ENCODE measurements at places on chromosomes 16 and 17.

DNA sequence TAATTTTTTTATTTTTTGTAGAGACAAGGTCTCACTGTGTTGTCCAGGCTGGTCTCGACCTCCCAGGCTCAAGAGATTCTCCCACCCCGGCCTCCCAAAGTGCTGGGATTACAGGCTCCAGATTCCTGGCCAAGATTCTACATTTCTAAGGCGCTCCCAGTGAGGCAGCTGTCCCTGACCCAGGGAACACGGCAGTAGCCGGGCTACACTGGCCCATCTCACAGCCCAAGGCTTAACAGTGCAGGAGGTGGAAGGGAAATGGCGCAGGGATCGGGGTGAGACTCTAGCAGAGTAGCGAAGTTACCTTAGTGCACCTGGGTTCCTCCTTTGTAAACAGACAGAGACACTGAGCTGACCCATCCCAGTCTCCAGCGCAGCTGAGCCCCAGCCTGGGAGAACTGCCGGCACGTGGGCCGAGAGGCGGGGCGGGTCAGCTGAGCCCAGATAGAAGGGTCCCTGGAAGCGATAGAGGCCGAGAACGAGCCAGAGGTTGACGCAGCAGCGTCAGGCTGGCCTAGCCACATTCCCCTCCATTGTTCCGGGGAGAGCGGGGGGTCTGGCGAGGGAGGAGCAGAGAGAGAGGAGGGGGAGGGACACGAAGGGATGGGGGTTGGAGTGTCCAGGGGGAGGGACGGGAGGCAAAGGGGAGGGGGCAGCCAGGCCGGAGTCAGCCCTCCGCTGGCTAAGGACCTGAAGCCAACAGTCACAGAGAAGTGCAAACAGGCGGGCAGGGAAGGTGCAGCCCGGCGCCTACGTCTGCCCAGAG, 2.5 kb downstream of the CARHSP1 start:
- DNase-seq = no peak

DNA sequence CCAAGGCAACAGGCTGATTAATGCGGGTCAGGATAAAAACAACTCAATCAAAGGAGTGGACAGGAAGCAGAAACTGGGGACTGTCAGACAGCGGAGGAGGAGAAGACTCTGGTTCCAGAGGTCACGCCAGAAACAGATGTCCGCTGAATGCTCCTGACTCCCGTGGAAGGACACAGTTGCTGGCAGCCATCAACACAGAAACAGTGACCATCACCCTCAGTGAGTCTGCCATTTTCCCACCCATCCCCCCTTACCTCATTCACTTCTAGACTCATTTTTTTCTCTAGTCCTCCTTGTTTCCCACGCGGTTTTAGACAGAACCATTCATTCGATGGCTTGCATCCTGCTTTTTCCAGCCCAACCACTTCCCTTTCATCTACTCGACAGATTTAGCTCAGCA, 40.9 kb downstream of the DHRS7C start:
- DNase-seq = no peak

GRCh38 chr17:57466521-57466920, 210.2 kb downstream of the MSI2 start:
- no peak for DNase-seq

- DNase-seq = no peak
These were observed 105.1 kb upstream of the KCNJ16 start for GRCh38 chr17:69969897-69970296.

DNA sequence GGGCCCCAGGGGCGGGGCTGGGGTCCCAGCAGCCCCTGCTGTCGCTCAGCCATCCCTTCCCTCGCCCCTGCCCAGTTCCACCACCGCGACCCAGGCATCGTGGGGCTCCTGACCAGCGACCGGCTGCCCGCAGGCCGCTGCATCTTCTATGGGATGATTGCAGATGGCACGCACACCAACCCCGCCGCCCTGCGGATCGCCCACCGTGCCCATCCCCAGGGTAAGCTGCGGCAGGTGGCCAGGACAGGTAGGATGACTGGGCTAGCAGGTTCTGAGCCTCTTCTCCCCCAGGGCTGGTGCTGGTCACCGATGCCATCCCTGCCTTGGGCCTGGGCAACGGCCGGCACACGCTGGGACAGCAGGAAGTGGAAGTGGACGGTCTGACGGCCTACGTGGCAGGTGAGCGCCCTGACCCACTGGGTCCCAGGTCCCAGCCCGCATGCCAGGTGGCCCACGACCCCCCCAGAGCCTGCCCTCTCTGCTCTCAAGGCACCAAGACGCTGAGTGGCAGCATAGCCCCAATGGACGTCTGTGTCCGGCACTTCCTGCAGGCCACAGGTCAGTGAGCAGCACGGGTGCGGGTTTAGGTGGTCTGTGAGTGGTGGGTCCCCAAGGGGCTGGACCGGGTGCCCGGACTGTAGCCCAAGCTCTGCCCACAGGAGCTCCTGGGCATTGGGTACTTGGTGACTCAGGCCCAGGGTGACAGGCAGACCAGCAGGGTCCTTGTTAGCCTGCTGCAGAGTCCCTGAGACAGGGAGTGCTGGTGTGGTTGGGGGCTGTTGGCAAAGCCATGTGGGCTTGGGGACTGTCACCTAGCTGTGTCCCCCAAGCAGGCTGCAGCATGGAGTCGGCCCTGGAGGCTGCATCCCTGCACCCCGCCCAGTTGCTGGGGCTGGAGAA, 2.8 kb downstream of the CEMP1 start:
- DNase-seq = no peak

- no peak for DNase-seq
These were observed 4.8 kb upstream of the PPP1R9B start for GRCh38 chr17:50155115-50155819.

DNA sequence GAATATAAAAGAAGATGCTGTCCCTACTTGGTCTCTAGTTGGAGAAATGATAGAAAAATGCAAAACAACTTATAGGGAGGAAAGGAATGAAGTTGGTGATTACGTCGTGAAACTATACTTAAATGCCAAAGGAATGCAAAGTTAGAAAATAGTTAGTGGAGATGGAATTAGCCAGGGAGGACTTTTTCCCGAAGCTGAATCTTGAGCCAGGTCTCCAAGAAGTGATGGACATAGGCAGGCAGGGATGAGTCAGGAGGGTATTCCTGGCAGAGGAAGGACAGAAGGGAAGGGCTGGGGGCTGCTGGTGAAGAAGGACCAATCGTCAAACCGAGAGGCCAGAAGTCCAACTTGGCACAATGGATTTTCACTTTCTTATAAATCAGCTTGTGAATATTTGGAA, 1.8 kb downstream of the SNTB2 start:
- no peak for DNase-seq

DNA sequence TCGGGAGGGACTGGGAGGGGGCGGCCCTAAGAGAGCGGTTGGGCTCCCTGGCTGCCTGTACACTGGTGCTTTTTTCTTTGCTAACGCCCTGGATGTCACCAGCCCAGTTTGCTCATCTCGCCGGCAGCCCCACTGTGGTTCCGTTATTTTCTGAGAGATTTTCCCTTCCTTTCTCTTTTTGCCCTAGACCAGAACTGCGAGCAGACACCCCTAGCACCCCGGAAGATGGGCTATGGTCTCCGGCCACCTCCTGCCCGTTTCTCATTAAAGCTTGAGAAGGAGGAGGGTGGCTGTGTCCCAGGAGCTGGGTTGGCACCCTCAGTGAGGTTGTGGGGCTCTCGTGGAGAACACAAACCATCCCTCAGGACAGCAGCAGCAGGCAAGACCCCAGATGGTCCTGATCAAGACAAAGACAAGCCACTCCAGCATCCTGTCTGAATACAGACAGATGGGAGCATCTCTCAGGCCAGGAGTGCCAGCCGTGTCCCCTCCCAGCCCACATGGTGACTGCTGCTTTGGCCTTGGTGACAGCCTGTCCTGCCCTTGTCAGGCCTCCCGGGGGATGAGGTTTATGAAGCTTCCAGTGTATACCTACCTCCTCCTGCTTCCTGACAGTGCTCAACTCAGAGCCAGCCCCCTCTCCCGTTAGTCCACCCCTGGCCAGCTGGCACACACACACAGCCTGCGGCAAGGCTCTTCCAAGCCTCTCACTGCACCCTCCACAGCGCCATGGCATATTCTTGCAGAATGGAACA, 77.2 kb downstream of the KCNJ12 start:
- no peak for DNase-seq

DNA sequence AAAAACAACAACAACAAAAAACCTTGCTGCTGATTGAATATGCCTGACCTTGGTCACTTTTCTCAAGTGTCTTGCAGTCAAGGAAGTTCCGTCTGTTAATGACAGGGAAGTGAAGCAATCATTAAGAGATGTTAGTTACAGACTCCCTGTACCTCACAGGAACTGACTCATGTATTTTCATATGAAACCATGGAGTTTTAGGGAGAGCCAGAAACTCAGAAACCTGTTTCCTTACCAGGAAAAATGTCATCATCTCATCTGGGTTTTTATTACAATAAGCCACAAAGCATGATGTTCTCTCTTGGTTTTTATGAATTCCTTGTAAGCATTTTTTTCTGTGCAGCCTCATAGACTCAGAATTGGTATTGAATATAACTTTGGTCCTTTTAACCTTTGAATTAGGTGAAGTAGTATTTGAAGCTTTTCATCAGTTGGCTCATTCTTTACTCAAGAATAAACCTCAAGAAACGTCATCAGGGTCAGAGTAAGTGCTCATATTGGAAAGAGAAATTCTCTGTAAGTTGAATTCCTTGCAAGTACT, 10.3 kb downstream of the LYRM1 start:
- DNase-seq = no peak

DNA sequence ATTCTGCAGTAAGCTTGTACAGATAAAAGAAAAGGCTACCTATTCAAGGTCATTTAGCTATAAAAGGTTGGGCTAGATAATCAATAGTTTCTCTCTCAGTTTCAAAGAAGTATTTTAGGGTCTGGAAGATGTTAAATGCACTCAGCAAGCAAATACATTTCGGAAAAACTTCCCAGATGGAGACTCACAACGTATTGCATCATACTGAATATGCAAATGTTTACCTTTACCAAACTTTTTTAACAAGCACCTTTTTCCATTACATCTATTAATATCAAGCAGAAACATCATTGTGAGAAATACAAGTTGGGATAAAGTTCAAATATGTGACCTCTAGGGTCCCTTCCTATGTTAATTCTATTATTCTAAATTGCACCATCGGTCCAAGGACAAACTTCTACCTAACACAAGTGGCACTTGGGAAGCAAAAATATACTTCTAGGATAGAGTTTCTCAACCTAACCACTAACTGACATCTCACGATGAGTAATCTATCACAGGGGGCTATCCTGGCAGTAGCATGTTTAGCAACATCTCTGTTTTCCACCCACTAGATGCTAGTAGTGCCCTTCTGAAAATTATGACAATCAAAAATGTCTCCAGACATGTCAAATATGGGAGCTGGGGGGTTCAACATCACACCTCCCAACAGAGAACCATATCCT, 14.5 kb downstream of the KANSL1 start:
- DNase-seq = no peak

- DNase-seq = no peak
These were observed 100.0 kb upstream of the TMEM132E start for GRCh38 chr17:34479371-34479770.

All from stimulated activated CD4-positive, alpha-beta T cell treated with anti-CD3 and anti-CD28 coated beads, Interleukin-15, amount 100 ng/mL, for 1 hour (primary cell).